ENCODE measurements at places on chromosomes 1 and 21. TPM values are rescaled to one million over a fixed set of nuclear protein-coding genes. Genes with fewer than 3 reads are reported as not detected.

DNA sequence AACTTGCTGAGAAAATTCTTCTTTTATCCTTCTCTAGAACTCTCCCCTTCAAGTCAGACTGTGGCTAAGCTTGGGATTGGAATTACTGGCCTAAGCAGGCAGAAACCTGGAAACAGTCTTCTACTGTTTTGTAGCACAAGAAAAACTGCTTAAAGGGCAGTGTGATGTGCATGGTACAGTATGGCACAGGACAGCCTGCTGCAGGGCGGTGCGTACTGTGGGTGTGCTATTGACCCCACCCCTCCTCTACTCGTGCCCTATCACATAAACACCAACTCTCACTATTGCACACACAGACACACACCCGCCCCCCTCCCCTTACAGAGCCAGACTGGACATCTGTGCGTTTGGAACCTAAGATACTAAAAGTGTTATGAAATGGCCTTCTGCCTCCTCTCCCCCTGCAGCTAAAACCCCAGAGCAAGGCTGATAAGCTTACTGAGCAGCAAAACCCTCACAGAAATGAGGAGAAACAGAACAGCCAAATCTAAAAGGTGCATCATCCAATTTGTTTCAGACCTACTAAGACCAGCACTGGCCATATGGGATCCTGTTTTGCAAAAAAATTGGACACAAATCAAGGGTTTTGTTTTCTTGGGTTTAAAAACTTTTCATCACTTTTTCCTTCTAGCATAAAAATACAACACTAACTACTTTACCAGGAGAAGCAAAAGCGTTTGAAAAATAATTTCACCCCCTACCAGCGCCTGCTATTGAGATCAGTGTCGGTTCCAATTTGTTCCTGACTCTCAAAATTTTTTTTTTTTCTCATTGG is 355.8 kb upstream of the LYPLAL1 start:
- H3K27ac ChIP-seq = peak overlapping the region; percentile 88
- no peak for DNase-seq
- H3K4me1 ChIP-seq = peaks cover 21% of the 10 kb centered on the region
- no peaks in the 10 kb centered on the region for H3K36me3 ChIP-seq
- no peak overlapping the region for H3K4me3 ChIP-seq
- H3K27me3 ChIP-seq = no peaks in the 10 kb centered on the region

GRCh38 chr1:68600049-68600661 is 103.3 kb upstream of the DEPDC1 start:
- no peaks in the 10 kb centered on the region for H3K4me1 ChIP-seq
- H3K4me3 ChIP-seq = no peak overlapping the region
- H3K36me3 ChIP-seq = no peaks in the 10 kb centered on the region
- no peak for DNase-seq
- no peak overlapping the region for H3K27ac ChIP-seq

GRCh38 chr21:31774031-31774430 is 42.1 kb upstream of the SCAF4 start:
- H3K4me1 ChIP-seq = no peaks in the 10 kb centered on the region
- no peaks in the 10 kb centered on the region for H3K27me3 ChIP-seq
- no peaks in the 10 kb centered on the region for H3K36me3 ChIP-seq
- DNase-seq = no peak
- no peak overlapping the region for H3K4me3 ChIP-seq

GRCh38 chr21:45468971-45469272 is 64.0 kb downstream of the COL18A1 start:
- H3K4me3 ChIP-seq = no peak overlapping the region
- H3K27me3 ChIP-seq = no peaks in the 10 kb centered on the region
- H3K27ac ChIP-seq = no peak overlapping the region
- no peak for DNase-seq
- H3K4me1 ChIP-seq = peaks cover 20% of the 10 kb centered on the region

DNA sequence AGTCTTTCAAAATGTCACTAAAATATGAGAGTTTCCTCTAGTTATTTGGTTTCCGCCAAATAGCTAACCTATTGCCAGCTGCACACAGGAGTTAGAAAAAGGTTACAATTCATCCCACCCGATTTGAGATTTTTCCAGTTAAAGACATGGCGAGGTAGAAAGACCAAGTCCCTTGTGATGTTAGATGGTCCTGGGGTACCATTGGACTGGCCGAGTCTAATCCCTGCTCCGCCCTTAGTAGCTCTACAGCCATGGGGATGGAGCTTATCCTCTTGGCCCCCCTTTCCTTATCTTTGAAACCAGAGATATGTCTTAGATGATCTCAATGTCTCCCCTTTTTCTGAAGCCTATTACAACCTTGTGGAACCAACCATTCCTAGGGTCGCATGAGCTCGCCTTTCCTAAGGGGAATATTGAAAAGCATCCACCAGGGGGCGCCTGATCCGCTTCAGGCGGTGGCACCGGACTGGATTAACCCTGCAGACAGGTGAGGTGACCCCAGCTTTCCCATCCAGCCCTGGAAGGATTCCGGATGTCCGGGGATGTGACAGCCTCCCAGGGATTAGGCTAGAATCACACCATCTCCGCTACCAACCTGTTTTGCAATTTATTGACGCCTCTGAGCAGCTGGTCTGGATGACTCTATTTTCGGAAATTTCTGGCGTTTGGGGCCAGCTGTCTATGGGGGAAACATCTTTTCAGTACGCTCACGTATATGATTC is 68.3 kb upstream of the SIM2 start:
- H3K27me3 ChIP-seq = peaks cover 80% of the 10 kb centered on the region
- no peaks in the 10 kb centered on the region for H3K4me1 ChIP-seq
- H3K27ac ChIP-seq = no peak overlapping the region
- DNase-seq = peak; percentile 36
- H3K36me3 ChIP-seq = no peaks in the 10 kb centered on the region
- no peak overlapping the region for H3K4me3 ChIP-seq

DNA sequence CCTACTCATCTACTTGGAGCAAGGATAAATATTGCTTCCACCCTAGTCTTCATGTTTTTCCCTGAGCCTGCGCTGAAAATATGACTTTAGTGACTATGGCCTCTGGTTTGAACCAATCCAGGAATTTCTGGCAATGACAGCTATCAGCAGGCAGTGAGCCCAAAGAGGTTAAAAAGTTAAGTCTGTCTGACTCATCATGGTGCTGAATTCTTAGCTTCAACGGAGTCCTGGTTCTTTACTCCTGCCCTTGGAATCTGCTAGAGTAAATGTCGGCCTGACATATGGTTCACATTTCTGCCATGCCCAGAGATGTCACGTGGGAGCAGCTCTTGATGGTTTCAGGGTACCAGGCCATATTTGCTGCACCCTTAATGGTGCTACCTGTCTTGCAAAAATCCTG is 351.6 kb upstream of the PLXNA2 start:
- H3K36me3 ChIP-seq = no peaks in the 10 kb centered on the region

- no peak for DNase-seq
- no peak overlapping the region for H3K27ac ChIP-seq
- no peak overlapping the region for H3K4me3 ChIP-seq
- peaks cover 73% of the 10 kb centered on the region for H3K27me3 ChIP-seq
- H3K36me3 ChIP-seq = peaks cover 5% of the 10 kb centered on the region
Measured at GRCh38 chr1:160082487-160082886, 1.1 kb downstream of the KCNJ9 start.

GRCh38 chr1:36157115-36157903 is 1.3 kb downstream of the MAP7D1 start:
- H3K27ac ChIP-seq = peak overlapping the region; percentile 91
- no peak for DNase-seq
- no peaks in the 10 kb centered on the region for H3K27me3 ChIP-seq
- H3K4me1 ChIP-seq = peaks cover 53% of the 10 kb centered on the region
- H3K4me3 ChIP-seq = peak overlapping the region; percentile 81

DNA sequence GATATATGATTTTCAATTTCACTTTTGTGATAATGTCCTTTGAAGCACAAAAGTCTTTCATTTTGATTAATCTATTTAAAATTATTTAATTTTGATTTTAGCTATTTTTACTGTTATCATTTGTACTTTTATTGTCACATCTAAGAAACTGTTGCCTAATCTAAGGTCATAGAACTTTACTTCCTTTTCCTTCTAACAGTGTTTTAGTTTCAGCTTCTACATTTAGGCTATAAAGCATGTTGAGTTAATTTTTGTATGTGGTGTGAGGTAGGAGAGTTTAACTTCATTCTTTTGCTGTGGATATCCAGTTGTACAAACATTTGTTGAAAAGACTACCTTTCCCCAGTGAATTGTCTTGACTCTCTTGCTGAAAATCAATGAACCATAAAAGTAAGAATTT is 204.5 kb downstream of the TM2D1 start:
- H3K4me1 ChIP-seq = peaks cover 23% of the 10 kb centered on the region
- H3K36me3 ChIP-seq = no peaks in the 10 kb centered on the region
- no peak for DNase-seq

DNA sequence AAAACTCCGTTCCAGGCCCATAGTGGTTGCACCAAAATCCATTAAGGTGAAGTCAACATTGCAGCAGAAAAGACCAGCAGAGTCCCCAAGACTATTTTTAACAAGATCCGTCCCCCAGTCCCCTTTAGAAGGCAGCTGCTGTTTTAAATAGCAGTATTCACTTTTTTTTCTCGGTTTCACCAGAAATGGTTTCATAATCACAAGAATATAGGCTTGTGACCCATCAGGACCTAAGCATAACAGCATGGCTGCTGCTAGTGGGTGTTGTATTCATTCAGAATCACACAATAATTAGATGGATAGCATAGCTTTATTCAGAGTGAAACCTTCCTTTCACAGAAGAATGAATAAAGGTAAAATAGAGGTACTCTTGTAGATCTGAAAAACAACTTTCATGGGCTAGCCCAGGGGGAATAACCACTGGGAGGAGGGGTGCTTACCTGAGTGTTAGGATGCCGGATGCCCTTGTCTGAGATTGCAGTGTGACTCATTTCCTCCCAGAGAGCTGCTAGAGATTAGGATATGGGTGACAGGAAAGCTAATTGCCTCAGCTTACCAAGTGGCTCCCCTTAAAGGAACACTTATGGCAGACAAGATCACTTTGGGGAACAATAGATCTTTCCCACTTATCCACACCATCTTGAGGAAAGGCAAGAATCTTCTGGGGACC is 35.0 kb downstream of the ACKR1 start:
- no peaks in the 10 kb centered on the region for H3K36me3 ChIP-seq
- H3K4me1 ChIP-seq = no peaks in the 10 kb centered on the region
- H3K4me3 ChIP-seq = no peak overlapping the region
- no peak for DNase-seq
- H3K27ac ChIP-seq = no peak overlapping the region

- peaks cover 1% of the 10 kb centered on the region for H3K36me3 ChIP-seq
- peaks cover 8% of the 10 kb centered on the region for H3K4me1 ChIP-seq
- no peak overlapping the region for H3K4me3 ChIP-seq
- H3K27ac ChIP-seq = no peak overlapping the region
- H3K27me3 ChIP-seq = no peaks in the 10 kb centered on the region
- DNase-seq = no peak
Measured at GRCh38 chr1:246193537-246193936, 313.5 kb downstream of the SMYD3 start.

GRCh38 chr1:81607086-81607485 is 193.6 kb upstream of the ADGRL2 start:
- H3K27ac ChIP-seq = no peak overlapping the region
- no peak overlapping the region for H3K4me3 ChIP-seq
- H3K27me3 ChIP-seq = no peaks in the 10 kb centered on the region
- peaks cover 8% of the 10 kb centered on the region for H3K4me1 ChIP-seq
- no peak for DNase-seq

Gene NLRP3
- 0.22 TPM for total RNA-seq

Gene BARHL2
- not detected for total RNA-seq

Gene BSND
- total RNA-seq = 0.09 TPM

Gene PYHIN1
- not detected for total RNA-seq

Data from mesothelial cell of epicardium (in vitro differentiated cells).